ENCODE measurements at places on chromosomes 2 and 18.

DNA sequence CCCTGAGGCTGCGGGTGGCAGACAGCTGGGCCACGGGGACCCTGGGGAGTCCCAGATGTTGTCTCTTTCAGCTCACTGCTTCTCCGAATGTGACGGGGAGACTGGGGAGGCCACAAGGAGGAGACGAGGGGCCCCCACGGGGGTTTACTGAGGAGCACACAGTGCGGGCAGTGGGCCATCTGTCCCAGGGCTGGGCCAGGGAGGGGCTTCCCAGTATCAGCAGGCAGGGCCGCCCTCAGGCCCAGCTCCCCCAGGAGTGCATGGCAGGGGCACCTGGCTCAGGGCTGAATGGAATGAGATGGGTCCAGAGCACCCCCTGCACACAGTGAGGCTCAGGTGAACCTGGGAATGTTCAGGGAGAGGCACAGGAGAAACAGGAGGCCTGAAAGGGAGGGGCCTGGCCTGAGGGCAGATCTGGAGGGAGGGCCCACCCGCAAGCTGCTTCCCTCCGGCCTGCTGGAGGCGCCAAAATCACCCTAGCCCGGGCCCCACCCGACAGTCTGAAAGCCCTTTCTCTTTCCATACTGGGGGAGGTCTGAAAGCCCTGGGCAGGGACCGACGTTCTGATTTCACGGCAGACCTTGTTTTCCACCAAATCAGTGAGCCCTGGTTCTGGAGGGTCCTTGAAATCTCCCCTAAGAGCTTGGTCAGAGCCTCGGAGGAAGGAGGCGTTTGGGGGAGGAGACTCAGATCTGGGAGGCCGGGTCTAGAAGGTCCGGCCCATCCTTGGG is 35.5 kb upstream of the PTMA start:
- no peak for DNase-seq

DNA sequence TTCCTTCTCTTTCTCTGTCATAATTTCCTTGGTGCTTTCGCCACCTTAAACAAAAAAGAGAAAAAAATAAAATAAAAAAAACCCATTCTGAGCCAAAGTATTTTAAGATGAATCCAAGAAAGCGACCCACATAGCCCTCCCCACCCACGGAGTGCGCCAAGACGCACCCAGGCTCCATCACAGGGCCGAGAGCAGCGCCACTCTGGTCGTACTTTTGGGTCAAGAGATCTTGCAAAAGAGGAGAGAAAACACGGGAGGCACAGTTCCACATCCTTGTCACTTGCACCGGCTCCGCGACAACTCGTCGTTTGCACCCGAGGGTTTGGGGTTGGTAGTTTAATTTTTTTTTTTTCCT is 1.8 kb upstream of the SP9 start:
- no peak for DNase-seq

DNA sequence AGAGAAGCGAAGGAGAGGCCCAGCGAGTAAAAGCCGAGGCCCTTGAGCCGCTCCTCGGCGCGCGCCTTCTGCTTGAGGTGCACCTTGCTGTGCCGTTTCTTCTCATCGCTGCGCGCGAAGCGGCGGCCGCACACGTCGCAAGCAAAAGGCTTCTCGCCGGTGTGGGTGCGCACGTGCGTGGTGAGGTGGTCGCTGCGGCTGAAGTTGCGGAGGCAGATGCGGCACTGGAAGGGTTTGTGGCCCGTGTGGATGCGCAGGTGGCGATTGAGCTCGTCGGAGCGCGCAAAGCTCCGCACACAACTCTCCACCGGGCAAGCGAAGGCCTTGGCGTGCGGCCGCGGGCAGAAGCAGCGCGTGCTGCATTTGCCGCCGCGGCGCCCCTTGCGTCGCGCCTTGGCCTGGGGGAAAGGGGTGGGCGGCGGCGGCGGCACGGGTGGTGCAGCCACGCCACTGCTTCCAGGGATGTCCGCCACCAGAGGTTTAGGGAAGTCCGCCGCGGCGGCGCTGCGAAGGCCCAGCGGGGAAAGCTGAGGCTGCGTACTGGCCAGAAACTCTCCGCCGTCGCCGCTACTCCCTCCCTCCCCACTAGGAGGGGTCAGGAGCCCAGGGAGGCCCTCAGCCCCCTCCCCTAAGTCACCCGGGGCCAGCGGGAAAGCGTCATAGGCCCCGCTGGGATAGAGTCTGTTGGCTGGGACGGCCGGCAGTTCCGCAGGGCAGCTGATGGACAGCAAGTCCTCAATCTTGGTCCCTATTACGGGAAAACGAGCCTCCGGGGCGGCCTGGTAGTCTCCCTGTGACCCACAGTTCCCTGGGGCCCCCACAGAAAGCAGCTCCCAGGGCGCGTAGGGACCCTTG is 1.7 kb downstream of the EGR4 start:
- peak; percentile 17 for DNase-seq

- no peak for DNase-seq
Observed at GRCh38 chr2:100630473-100630977, 67.7 kb downstream of the PDCL3 start.

GRCh38 chr2:44938287-44939105 is 3.0 kb upstream of the SIX3 start:
- no peak for DNase-seq

GRCh38 chr18:13585379-13586153 is 140.8 kb downstream of the FAM210A start:
- DNase-seq = no peak

DNA sequence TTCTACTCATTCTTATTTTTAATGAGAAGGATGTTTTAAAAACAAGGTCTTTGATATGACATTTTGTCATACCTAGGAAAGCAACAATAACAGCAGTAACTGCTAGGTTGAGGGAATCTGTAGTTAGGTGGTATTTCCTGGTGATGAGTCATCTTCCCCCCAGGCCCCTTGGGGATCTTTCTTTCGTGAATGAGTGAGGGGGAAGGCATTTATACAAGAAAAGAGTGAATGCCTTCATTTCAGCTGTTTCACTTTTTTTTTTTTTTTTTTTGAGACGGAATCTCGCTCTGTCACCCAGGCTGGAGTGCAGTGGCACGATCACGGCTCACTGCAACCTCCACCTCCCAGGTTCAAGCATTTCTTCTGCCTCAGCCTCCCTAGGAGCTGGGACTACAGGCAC is 108.6 kb downstream of the MAP4K4 start:
- DNase-seq = no peak

DNA sequence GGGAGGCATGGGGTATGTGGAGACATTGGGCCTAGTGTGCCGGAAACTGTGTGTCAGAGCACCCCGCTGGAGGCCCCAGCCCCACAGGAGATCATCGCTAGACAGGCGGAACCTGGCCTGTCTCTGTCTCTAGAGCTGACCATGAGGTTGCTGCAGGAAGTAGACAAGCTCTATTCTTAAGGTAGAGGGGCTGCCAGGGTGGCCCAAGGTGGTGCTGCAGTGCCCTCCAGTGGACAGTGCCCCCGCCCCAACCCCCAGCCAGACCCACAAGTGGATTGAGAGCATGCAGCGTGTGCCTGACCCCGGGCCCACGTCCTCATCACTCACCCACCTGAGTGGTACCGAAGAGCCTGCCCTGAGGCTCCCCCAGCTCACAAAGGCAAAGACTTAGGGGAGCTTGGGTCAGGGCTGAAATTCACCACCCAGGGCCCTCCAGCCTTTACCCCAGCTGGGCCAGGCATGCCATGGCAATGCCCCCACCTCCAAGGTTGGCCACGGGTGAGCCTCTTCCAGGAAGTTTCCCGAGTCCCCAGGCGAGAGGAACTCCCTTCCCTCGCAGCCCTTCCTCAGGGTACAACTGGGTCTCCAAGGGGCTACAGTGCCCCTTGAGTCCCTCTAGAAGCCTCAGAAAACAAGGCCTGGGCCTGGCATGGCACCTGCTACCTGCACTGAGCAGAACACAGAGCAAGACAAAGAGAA is 155.0 kb downstream of the TTC32 start:
- DNase-seq = no peak

- DNase-seq = no peak
Observed at GRCh38 chr2:136251197-136251884, 133.4 kb upstream of the CXCR4 start.

All from NCI-H748 treated with DMSO at 0.1 percent for 48 hours (cell line).